ENCODE measurements at places on chromosomes 12 and 14.

DNA sequence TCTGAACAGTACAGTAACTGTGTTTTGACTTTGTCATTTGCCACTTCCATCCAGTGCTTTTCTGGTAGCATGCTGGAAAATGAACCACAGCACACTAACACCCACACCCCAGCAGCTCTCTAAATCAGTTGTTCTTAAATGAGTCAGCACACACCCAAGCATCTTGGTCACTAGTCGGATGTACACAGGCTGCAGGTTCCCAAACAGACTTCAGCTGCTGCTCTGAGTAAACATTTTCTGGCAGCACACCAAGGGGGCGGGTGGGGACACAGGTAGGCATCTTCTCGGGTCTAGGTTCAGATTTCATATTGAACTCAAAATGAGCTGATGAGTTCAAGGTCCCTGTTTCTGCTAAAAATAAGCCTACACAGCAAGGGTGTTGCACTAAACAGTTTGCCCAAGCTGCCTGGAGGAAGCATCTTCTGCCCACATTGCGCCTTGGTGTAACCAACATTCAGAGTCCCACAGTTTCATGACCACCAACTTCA lies 39.8 kb downstream of the IFNG start:
- DNase-seq: no peak

DNA sequence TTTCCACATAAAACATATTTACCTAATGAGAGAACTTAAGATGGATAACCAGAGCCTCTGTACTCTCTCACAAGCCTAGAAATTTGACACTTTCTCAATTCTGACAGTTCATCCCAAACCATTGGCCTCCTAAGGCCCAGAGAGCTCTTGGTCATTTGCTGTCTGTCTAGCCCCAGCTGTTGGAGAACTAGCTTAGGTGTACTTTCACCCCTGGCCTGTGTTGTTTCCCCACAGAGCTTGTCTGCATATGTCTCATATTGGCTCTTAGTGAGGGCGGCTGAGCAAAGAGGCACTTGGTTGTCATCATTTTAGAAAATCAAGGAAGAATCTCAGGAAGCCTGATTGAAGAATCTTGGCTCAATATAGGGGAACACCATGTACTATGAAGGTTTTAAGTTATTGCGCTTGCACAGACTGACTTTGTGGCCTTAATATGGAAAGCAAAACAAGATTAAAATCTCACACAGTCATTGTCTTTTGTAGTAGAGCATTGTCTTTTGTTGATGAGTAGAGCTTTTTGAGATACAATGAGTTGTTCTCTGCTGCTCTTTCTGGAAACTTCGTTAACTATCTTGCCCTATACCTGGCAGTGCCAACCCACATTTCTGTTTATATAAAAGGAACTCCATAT lies 324.6 kb downstream of the RAD51B start:
- DNase-seq: no peak

DNA sequence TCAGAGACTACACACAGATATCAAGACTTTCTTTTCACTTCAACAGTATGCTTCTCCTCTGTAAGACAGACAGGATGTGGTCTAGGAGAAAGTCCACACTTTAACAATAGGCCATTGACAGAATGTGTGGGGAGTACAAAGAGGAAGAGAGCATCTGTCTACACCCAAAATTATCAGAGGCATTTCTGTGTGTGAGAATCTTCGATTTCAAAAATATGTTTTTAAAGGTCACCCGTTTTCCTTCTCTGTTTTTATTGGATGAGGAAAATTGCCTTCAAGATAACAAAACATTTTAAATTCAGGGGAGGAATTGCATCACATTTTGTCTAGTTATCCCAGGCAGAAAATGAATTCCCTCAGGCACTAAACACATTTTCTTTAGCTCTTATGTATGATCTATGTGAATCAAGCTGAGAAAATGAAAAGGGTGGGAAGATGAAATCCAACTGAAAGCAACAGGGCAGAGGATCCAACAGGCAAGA lies 16.4 kb downstream of the NAV3 start:
- no peak for DNase-seq

DNA sequence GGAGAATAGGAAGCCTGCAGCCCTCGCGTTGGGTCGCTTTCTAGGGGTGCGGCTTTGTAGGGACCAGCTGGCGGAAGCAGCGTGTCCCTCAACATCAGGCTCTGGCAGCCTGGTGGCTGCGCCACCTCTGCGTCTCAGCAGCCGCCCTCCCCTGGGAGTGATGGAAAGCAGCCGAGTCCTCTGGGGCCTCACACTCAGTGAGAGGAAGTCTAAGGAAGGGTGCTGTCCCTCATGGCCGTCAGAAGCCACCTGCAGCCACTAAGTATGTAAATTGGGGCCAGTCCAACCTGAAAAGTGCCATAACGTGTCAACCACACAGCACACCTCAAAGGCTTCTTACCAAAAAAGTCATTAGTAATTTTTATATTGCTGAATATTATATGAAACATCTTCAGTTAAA lies 80.3 kb downstream of the WDR20 start:
- no peak for DNase-seq

DNA sequence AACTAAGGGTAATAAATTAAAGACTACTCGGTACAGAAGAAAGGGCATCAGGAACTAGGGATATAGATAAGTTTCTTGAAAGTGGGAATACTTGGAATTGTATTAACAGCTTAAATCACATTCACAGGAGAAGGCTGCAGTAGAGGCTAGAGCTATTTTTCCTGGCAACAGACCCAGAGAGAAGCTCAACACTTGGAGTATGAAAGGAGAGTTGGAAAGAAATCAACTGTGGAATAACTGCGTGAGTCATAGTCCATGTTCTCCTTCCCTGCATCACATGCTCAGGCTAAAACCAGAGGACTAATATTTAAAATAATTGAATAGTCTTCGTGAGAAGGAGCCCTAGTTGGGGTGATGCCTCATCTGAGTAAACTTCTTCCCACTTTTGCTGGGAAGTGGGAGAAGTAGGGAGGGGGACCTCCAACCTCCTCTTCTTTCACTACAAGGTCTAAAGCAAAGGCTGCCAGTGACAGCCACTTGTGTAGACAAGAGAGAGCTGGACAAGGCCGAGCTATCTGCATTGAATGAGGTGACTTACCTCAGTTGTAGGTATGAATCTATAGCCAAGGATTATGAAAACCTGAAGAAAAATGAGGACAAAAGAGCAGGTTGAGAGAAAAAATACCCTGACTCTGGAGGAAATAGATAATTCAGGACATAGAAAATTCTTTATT lies 32.7 kb downstream of the DYRK2 start:
- DNase-seq: no peak

DNA sequence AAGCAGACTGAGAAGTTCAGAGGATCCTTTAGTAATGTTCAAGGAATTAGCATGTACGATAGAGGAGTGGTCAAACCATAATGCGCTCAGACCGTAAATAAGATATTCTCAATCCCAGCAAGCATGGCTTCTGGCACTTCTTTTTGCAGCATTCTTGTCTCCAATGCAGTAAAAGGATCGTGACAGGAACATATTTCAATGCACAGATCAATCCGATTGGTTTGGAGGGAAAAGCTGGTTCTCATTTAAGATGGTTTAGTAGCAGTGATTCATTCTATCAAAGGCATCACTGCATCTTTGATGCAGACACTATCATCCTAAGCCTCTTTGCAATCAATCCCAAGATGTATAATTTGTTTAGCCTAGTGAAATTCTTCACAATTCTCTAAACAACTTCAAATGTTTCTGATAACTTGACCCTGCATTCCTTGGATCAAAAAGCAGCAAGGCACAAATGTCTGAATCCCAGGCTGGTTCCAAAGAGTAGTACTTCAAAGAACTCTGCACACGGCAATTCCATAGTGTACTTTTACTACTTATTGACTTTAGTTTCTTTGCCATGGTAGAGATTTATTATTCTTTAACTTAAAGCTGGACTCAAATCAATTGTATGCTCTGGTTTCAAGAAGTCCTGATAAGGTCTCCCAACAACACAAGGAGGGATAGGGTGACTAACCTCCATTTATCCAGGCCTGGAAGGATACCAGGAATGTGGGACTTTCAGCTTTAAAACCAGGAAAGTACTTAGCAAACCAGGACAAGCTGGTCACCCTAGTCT lies 96.8 kb upstream of the MDM1 start:
- no peak for DNase-seq

DNA sequence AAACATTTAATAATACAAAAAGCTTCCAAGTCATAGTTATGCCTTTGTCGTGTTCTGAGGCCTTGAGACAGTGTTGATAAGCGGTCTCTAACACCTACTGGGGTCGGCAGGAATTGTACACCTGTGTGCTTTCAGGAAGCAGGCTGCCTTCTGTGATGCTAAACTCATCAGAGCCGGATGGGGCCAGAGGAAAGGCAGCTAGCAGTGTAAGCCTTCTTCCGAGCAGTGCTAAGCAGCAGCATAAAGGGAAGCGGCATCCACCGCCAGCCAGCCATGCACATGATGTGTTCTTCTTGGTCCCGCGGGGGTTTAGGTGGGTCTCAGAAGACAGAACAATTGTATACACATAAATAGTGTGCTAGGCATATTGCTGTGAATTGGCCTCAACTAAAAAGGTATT lies 159.3 kb downstream of the SLC15A4 start:
- DNase-seq: no peak

Data from stimulated activated CD8-positive, alpha-beta memory T cell treated with anti-CD3 and anti-CD28 coated beads, Interleukin-15, amount 100 ng/mL, for 24 hours (primary cell).